Mesothelial cell of epicardium (in vitro differentiated cells): ENCODE measurements at places on chromosomes 12 and 14. TPM values are rescaled to one million over a fixed set of nuclear protein-coding genes. Genes with fewer than 3 reads are reported as not detected.

SLC17A8 gene
- total RNA-seq = 0.40 to 0.66 TPM (median 0.61 TPM) in 3 replicates

SPPL3 gene
- total RNA-seq = 75.6 to 83.4 TPM (median 79.8 TPM) in 3 replicates

GRCh38 chr12:29552994-29553748 lies 55.7 kb upstream of the OVCH1 start:
- DNase-seq = no peak

DNA sequence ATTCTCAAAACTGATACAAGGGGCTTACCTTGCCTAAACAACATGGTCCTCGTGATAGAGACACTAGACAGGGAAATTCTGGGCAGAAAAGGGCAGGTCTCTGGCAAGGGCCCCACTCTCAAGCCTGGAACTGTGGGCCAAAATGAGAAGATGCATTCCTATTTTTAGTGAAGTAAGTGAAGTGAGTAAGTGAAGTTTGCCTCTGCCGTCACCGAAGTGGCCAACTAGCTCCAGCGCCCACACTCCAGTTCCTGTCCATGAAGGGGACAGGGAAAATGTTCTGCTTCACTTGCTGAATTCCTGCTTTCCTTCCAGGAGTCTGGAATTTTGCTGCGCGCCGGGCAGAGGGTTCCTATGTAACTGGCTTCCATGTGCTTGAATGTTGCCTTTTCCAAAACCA lies 1035.6 kb upstream of the TMEM132C start:
- DNase-seq = no peak

GRCh38 chr12:58288190-58288589 lies 346.8 kb downstream of the ATP23 start:
- DNase-seq = no peak

GRCh38 chr12:88957358-88957757 lies 377.1 kb upstream of the KITLG start:
- no peak for DNase-seq

DNA sequence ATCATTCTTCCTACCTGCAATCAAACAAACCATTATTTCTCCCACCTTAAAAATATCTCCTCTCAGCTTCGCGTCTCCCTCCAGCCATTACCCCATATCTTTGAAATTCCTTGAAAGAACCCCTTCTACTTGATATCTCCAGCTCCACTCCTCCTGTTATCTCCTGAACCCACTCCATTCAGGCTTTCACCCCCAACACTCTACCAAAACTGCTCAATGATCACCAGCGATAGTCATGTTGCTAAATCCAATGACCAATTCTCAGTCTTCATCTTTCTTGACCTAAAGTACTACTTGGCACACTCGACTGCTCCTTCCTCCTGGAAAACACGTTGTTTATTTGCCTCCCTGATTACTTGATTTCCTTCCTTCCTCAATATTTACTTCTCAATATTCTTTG lies 70.1 kb downstream of the DUSP16 start:
- no peak for DNase-seq

- DNase-seq = no peak
These were observed 92.2 kb downstream of the DYRK2 start for GRCh38 chr12:67740711-67741110.

GRCh38 chr12:97300431-97300830 lies 162.2 kb upstream of the RMST start:
- DNase-seq = no peak
